ENCODE measurements at places on chromosomes 12 and 14.

DNA sequence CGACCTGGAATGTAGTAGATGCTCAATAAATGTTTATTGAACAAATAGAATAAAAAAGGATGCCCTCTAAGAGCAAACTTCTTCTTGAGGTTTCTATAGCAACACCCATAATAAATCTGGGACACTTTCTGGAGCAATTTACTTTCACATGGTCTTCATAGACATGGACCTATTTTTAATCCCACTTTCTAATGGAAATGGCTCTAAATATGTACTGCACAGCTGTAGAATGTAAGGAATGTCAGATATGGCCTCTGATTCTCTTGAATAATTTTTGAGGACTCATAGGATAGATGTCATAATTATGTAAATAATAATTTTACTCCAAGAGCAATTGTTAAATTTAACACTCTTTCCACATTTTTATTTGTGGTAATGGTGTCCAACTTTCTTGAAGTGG is 133.5 kb upstream of the DAAM1 start:
- no peak for DNase-seq

DNA sequence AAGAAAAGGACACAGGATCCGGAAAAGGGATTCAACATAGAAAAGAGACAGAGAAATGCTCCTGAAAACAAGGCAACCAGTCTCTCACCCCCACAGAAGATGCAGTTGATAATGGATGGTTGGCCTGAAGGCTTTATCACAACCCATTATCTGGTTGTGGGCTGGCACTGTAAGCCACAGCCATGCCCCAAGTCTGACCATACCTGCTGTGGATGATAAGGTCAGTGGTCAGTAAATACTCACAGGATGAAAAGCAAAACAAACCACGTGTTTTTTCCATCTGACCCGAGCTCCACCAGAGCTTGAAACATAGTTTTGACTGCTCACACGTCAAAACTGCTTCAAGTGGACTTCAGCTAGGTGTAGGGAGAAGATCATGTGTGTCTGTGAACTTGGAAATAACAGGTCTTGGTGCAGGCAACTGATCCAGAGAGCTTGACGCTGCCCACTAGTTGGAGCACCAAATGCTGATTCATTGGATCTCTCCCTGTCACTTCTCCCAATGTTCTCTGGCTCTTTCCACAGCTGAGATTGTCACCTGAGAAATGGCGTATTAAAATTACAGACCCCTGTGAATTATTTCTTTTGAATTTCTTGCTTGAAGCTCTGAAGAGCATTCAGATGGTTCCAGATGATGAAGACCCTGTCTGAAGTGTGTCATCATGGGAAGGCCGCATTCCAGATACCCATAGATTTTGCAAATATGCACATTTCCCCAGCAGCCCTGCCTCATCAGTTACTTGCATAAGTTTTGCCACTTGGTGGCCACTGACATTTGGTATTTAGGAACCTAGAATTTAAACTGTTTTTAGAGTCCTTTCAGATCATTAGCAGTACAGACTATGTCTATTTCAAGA is 8.5 kb downstream of the TMEM233 start:
- no peak for DNase-seq

- peak; percentile 80 for DNase-seq
Observed at GRCh38 chr14:106790189-106791036, 1264.0 kb downstream of the TMEM121 start.

DNA sequence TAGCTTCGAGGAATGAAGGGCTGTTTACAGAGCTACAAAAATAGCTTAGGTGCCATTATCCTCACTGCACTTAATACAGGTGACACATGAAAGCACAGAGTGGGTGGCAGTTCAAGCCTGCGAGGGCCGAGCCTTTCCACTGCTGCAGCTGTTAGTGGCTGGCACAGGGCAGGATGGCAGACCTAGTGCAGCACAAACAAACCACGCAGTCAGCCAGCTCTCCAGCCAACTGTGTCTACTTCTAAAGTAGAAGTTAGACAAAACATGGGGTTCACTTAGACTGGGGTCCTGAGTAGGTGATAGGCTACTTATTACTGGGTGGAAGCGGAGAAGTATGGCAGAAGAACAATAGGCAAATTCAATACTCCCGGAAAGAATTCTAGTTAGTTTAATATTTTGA is 95.4 kb downstream of the DUSP16 start:
- DNase-seq: no peak

GRCh38 chr14:95234426-95234825 is 77.1 kb upstream of the DICER1 start:
- DNase-seq: no peak

GRCh38 chr12:28998662-28999120 is 150.4 kb upstream of the FAR2 start:
- no peak for DNase-seq

GRCh38 chr14:36647824-36648753 is 13.6 kb upstream of the PAX9 start:
- DNase-seq: no peak

- no peak for DNase-seq
Observed at GRCh38 chr12:116539905-116540482, 19.2 kb upstream of the MAP1LC3B2 start.

DNA sequence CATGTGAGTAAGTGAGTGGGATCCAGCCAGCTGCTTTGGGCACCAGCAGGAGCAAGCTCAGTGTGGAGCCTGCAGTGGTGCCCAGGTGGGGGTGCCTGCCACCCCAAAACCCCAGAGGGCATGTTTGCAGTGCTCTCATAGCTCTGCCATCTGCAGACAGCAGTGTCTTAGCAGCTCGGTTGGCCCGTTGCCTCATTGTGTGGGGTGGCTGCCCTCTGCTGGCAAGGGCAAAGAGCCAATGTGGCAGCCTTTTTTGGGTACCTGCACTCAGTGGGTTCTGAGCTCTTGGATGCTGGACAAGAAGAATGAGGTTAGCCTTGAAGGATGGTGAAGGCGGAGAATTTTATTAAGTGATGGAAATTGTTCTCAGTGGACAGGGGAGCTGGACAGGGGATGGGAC is 52.3 kb downstream of the NEUROD4 start:
- DNase-seq: peak; percentile 65

- DNase-seq: no peak
Observed at GRCh38 chr12:67920413-67920812, 68.8 kb upstream of the IFNG-AS1 start.

- DNase-seq: no peak
Observed at GRCh38 chr14:71491931-71492330, 440.3 kb upstream of the RGS6 start.

DNA sequence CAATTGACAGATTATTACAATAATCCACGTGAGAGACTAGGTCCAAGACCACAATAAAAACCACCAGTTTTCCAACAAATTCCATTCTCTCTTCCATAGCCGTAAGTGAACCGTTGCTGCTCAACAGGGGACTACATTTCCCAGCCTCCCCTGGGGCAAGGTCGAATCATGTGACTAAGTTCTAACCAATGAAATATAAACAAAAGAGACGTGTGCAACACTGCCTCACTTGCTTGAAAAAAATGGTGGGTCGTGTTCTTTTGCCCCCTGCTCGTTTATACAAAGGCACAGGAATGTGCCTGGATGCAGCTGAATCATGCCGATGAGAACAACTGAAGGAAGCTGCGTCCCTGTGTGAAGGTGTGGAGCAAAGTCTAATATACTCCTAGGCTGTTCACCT is 51.1 kb downstream of the HSPB8 start:
- DNase-seq: no peak

DNA sequence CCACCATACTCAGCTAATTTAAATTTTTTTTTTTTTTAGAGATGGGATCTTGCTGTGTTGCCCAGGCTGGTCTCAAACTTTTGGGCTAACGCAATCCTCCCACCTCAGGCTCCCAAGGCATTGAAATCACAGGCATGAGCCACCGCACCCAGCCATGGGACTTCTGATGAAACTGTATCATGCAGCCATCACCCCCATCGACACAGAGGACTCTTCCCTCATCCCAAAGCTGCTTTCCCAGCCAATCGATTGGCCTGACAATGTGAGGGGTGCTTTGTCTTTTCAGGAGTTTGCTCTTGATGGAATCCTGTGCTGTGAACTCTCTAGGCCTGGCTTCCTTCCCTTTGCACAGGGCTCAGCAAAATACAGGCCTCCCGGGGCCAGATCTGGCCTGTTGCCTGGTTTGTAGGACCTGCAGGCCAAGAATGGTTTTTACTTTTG is 59.6 kb upstream of the NCOR2 start:
- DNase-seq: no peak

GRCh38 chr14:88935083-88935482 is 110.6 kb downstream of the TTC8 start:
- no peak for DNase-seq

DNA sequence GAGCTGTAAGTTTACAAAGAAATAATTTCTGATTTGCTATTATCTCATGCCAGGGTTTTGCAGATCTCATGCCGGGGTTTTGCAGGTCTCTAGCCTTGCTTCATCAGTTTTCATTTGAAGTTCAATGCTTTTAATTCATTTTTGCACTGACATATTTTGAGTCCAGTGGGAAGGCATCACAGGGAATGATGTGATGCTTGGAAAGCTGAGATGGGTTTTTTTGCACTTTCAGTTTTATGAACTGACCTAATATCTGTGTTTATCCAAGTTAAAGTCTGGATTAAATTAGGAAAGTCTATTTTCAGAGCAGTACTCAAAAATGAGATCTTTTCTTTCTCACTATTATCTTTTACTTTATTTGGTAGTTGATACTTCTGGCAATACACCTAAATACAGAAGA is 23.6 kb upstream of the REP15 start:
- no peak for DNase-seq

DNA sequence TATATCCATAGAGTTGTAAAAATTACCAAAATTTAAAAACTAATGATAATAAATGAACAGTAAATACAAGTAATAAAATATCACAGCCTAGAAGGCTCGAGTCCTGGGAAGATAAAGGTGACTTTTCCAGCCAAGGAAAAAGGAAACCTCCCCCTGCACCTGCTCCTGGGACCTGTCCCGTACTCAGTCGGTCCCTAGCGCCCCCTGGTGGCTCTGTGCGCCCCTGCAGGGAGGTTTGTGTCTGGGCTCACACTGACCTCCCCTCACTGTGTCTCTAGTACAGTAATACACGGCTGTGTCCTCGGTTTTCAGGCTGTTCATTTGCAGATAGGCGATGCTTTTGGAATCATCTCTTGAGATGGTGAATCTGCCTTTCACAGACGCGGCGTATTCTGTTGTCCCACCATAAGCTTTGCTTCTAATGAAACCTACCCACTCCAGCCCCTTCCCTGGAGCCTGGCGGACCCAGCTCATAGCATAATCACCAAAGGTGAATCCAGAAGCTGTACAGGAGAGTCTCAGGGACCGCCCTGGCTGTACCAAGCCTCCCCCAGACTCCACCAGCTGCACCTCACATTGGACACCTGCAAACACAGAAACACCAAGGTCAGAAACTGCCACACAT is 1030.4 kb downstream of the TMEM121 start:
- peak; percentile 54 for DNase-seq

DNA sequence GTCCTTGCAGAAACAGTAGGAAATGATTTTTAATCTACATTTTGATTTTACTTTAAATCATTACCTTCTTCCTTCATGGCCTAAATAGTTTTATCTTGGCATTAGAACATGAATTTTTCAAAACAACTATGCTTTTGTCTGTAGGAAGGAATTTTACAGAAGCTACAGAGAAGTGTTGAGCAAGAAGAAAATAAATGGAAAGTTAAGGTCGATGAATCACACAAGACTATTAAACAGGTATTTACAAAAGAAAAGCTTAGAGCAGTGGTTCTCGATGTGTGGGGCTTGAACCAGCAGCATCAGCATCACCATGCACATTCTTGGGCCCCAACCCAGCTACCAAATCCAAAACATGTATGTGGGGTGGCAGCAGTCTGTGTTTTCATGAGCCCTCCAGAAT is 91.6 kb downstream of the KTN1 start:
- DNase-seq: no peak

- no peak for DNase-seq
Observed at GRCh38 chr12:62760779-62761178, 174.2 kb downstream of the PPM1H start.
